ENCODE measurements at places on chromosomes 1 and 21. TPM values are rescaled to one million over a fixed set of nuclear protein-coding genes. Genes with fewer than 3 reads are reported as not detected.
A peak's percentile ranks its signal among the peaks of the same experiment; 100 is the strongest.

CENPF gene
- 0.60 TPM for total RNA-seq

TOR1AIP2 gene
- total RNA-seq, result 67.1 TPM

C1orf87 gene
- total RNA-seq, result not detected

WNT4 gene
- 3.7 TPM for total RNA-seq

LCE6A gene
- total RNA-seq, result not detected

DNA sequence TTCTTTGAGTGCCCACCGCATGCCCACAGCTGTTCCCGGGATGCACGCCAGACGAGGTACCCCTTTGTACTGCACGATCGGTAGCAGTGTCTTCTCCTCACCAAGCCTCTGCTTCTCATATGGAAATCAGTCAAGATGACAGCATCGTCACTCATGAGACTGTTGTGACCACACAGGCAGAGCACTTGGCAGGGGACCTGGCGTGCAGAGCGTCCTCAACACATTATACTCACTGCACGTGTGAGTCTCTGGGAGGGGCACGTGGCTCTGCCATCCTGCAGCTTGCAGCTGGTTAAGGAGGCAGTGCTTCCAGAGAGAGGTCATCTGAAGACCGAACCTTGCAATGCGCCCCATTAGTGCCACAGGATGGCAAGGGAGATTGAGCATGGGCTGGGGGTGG, 266.8 kb downstream of the NPHP4 start:
- no peak for DNase-seq

DNA sequence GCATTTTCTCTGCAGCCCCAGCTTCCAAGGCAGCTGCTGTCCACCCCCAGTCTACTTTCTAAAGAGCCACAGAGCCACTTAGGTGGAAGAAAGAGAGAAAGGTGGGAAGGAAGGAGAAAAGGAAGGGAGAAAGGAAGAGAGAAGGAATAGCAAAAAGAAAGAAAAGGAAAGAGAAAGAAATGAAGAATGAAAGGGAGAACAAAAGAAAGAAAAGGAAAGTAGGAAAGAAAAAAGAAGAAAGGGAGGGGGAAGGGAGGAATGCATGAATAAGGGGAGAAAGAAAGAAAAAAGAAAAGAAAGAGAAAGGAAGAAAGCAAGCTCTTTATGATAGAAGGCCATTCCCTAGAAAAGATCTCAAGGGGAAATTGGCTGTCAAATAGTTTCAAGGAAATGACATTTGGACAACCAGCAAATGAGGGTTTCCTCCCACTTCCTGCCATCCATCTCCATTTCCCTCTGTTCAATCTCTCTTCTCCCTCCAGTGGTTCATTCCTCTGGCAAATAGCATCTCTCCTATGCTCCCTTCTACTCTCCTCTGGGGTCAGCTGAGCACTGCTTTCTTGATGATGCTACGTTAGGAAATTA, 3.4 kb upstream of the CSF1 start:
- no peak for DNase-seq

- DNase-seq, result no peak
These were observed 94.1 kb downstream of the SIK1 start for GRCh38 chr21:43332861-43333297.

GRCh38 chr1:19762175-19762779, 37.4 kb downstream of the TMCO4 start:
- no peak for DNase-seq

GRCh38 chr1:58149271-58149812, 397.2 kb downstream of the OMA1 start:
- no peak for DNase-seq

DNA sequence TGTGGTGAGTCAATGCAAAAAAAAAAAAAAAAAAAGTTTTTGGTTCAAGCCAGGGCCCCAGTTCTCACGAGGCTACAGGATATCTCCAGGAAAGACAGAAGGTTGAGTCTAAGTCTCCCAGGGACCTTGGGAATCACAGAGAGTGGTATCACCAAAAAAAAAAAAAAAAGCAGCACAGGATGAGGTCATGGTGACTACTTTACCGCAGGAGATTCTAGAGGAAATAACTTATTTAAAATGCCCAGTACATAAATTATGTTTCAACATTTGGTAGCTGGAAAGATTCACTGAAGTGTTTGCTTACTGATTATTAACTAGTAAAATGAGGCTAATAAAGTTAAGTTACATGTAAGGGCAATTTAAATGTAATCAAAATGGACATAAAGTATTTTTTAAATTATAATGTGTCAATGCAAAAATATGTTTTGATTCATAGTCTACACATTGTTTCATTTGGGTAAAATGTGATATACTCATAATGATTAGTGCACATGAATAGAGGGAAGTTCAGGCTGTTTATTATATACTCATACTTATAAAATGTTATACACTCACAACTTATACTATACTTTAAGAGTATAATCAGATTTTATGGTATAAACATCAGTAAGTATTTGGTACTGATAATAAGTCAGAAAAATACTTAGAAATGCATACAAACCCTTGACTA, 84.1 kb downstream of the PLPPR5 start:
- no peak for DNase-seq

DNA sequence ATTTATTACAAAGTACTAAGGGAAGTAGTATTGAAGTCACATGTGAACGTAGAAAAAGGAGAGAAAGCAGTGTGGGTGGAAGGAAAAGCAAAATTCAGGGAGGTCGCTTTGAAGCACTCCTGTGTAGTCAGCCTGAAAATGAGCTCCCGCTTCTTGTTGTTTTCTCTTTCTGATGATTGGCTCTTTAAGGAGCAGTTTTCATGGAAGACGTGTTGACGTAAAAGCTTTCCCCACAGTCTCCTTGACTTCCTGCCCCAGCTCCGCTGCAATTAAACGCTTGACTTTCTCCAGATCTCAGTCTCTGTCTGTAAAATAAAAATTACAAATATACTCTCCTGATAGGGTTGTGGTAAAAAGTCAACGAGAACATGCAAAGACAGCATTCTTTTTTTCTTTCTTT, 661.5 kb upstream of the ZP4 start:
- no peak for DNase-seq

DNA sequence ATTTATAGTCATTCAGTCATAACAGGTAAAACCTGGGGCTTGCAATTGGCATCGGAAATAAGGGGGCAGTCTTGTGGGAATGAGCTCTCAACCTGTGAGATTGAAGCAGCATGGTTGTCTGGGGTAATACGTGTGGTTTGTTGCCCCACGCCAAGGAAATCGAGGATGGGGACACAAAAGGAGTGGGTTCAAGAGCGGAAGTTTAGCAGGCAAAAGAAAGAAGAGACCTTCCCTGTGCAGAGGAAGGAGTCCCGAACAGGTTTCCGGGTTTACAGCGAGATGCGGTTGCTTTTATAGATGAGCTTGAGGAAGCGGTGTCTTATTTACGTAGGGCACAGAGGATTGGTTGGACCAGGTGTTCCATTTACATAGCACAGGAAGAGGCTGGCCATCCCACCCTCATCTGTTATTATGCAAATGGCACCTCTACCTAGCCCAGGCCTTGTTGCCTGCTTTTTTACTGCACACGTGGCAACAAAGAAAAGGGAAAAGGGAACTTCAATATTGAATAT, 37.3 kb downstream of the IFNAR1 start:
- no peak for DNase-seq

- no peak for DNase-seq
These were observed 126.5 kb upstream of the TNFSF4 start for GRCh38 chr1:173333581-173333980.

- no peak for DNase-seq
These were observed 272.5 kb downstream of the RRAGC start for GRCh38 chr1:38586993-38587646.

- no peak for DNase-seq
These were observed 35.9 kb upstream of the HMGN1 start for GRCh38 chr21:39384674-39385298.

GRCh38 chr21:29763674-29764073, 176.1 kb downstream of the GRIK1 start:
- no peak for DNase-seq

DNA sequence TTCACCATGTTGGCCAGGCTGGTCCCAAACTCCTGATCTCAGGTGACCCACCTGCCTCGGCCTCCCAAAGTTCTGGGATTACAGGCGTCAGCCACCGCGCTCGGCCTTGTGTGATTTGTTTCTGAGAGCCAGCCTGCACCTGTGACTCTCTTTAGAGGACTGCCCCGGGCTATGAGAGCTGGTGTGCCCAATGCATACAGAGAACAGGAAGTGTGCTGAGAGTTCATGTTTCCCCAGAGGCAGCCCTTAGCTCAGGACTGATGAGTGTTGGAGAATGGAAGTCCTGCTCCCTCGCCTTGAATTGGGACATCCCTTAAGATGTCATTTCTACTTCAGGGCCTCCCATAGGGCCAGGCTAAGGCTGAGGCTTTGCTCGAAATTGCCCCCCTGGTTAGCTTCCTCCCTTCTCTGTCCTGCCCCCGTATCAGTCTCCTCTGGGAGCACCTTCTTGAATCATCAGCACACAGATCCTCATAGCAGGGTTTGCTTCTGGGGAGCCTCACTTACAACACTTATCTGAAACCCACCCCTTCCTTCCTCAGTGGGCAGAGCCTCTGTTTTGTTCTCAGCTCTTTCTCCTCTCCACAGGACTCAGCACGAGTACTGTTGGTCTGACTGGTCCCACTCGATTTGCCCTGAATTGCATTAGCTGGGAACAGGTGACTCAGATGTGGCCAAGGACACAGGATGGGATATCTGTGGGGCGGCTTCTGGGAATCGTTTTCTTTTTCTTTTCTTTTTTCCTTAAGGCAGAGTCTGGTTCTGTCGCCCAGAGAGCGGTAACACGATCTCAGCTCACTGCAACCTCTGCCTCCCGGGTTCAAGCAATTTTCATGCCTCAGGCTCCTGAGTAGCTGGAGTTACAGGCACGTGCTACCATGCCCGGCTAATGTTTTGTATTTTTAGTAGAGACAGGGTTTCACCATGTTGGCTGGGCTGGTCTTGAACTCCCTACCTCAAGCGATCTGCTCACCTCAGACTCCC, 80.1 kb downstream of the UBIAD1 start:
- DNase-seq, result no peak

DNA sequence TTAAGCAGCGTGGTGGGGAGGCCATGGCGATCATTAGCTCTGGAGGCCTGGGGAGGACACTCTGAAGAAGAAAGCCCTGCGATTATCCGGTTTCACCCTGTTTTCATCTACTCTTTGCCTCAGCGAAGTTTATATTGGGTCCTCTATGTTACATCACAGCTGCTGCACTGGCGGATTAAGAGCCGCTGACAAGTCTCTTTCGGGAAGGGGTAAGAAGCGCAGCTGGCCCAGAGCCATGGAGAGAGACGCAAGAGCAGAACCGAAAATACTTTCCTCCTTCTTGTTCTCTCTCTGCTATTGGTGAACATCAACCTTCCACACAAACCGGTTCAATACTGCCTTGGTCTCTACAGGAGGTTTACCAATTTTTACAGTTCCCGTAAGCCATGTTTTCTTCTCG, 291.5 kb downstream of the FAM72C start:
- no peak for DNase-seq

DNA sequence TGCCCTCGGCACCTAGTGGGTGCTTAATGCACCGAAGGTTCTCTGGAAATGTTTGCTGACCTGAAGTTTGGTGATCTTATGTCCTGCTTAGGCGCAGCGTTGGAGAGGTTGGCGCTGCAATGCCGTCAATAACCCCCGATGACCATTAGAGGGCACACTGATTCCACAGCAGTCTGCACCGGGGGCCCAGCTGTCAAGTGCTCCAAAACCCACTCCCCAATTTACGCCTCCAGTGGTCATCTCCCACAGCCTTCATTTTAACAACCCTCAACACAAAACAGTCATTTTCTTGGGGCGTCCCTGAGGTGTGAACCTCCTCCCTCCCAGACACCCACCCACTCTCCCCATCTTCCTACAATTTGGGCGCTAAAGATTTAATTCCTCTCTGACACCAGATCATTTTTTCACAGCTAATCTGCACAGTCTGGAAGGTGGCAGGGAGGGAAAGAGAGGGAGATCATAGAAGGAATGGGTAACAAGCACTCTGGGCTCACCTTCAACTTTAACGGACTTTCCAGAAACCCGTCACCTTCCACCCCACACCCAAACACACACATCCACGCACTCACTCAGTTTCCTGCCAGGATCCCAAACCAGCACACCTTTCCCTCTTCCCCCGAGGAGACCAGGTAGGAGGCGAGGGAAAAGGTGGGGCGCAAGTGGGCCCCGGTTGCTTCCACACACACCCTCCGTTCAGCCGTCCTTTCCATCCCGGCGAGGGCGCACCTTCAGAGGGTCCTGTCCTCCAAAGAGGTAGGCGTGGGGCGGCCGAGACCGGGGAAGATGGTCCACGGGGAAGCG, 570 bp upstream of the NPR1 start:
- DNase-seq, result peak; percentile 60

DNA sequence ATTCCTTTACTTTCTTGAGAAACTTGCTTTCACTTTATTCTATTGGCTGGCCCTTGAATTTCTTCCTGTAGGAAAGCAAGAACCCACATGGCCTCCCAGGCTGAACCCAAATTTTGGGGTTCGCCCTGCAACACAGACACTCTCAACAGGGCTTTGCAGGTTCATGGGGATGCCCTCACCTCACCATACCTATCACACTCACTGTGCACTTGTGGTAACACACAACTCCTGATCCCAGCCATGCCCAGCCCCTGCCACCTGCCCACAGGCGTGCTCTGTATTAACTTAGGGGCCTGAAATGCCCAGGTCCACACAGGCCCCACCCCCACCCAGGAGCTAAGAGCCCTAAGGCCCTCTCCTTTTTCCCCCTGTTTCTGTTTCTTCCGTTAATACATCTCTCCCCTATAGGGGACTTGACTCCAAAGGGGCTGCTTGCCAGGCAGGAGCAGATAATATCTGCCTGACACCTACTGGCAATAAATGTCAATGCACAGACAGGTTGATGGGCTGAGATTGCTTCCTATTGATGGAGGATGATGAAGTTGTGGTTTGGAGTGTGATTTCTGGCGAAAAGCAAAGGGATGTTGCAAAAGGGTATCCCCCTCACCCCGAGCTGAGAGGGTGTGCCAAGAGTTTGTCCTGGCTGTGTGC, 171.5 kb downstream of the AJAP1 start:
- no peak for DNase-seq

Measured in ureter (tissue), 1 donor.